ENCODE measurements at places on chromosomes 7 and 10. TPM values are rescaled to one million over a fixed set of nuclear protein-coding genes. Genes with fewer than 3 reads are reported as not detected.

The SCIN gene
- not detected for total RNA-seq

DNA sequence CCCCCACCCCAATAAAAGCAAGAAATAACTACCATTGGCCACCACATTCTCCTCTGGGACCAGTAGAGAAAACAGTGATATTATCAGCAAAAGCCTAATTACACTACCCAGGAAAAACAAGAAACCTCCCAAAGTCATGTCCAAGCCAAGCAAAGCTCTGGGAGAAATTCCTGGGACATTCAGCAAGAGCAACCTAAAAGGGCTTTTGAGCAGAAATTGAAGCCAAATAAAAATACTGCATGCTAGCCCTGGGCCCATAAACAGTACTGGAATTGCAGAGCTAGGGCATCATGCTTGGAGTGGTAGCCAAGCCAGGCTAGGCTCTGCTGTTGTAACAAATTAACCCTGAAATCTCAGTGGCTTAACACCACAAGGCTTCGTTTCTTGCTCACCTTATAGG, 347.9 kb downstream of the LRMDA start:
- DNase-seq = no peak

DNA sequence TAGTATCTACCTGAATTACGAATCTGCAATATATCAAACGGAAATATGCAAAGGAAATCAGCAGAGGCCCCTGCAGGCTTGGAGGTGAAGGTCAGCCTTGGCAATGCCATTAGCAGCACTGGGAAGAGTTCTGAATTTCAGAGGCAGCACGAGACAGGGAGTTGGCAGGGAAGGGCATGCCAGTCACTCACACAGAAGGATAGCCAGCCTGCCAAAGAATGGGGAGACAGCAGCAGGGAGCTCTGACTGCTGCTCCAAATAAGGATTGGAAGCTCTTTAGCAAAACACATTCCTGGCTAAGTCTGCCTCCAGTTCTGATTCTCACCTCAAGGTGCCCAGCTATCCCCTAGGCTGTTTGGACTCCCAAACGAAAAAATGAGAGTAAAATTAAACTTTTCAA, 188.0 kb downstream of the PDE1C start:
- peak; percentile 37 for DNase-seq

The GRID2IP gene
- not detected for total RNA-seq

DNA sequence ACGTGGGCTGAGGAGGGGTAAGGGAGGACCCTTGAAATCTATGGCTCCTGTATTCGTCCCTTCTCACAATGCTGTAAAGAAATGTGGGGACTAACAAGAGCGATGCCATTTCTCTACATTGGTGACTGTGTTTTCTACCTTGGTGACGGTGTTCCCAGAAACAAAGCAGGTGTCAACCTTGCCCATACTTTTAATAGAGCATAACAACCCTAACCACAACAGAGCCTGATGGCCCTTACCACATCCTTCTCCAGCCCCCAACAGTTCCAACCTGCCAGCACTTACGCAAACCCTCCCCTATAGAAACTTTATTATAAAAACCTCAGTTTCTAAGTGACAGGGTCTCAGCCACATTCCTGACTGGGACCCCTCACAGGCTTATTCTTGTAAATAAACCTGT, 28.2 kb upstream of the ADCYAP1R1 start:
- no peak for DNase-seq

GRCh38 chr10:54710918-54711317, 90.1 kb downstream of the PCDH15 start:
- DNase-seq = no peak

Data from NCI-H460 (cell line).